Natural killer cell (primary cell): ENCODE measurements at places on chromosomes 7 and 10. TPM values are rescaled to one million over a fixed set of nuclear protein-coding genes. Genes with fewer than 3 reads are reported as not detected.

The EN2 gene
- not detected for total RNA-seq

The CALN1 gene
- 0.18 TPM for total RNA-seq

The CALCR gene
- total RNA-seq, result not detected

The ITPRID1 gene
- not detected for total RNA-seq

The RAB19 gene
- total RNA-seq, result 3.3 TPM

The LRGUK gene
- 0.90 TPM for total RNA-seq

The GPC2 gene
- total RNA-seq, result 2.4 TPM

The TAS2R38 gene
- not detected for total RNA-seq

The ZNF25 gene
- 11.1 TPM for total RNA-seq

The TFR2 gene
- 12.0 TPM for total RNA-seq

The PLCE1 gene
- not detected for total RNA-seq

The LDB3 gene
- total RNA-seq, result 0.12 TPM

The ASB15 gene
- not detected for total RNA-seq

The MSMB gene
- total RNA-seq, result not detected

The UCN3 gene
- not detected for total RNA-seq

The PRRT4 gene
- total RNA-seq, result not detected

The NRP1 gene
- not detected for total RNA-seq

The NUTM2D gene
- 5.2 TPM for total RNA-seq

The VAX1 gene
- not detected for total RNA-seq

The C10orf105 gene
- 0.14 TPM for total RNA-seq

The NEUROD6 gene
- not detected for total RNA-seq

The MMD2 gene
- total RNA-seq, result not detected

The PRPF18 gene
- 39.3 TPM for total RNA-seq

The LBX1 gene
- total RNA-seq, result not detected

The PNLIP gene
- not detected for total RNA-seq

The KCND2 gene
- not detected for total RNA-seq

The PNLIPRP2 gene
- not detected for total RNA-seq

The SEMA3E gene
- total RNA-seq, result not detected

The GIMAP2 gene
- 77.5 TPM for total RNA-seq

The TMEM270 gene
- total RNA-seq, result not detected

The LIPM gene
- total RNA-seq, result not detected

The CREB5 gene
- total RNA-seq, result 0.52 TPM

The KEL gene
- 0.09 TPM for total RNA-seq

The SLK gene
- total RNA-seq, result 40.3 TPM

The SPDYE3 gene
- not detected for total RNA-seq

The MRC1 gene
- 0.05 TPM for total RNA-seq

The BRAF gene
- total RNA-seq, result 64.1 TPM

The LRRD1 gene
- total RNA-seq, result not detected

The SHLD2 gene
- total RNA-seq, result 34.1 TPM

The SUMF2 gene
- total RNA-seq, result 147 TPM

The TMEM140 gene
- total RNA-seq, result 76.9 TPM

The ACTA2 gene
- 13.1 TPM for total RNA-seq

The STYXL1 gene
- total RNA-seq, result 18.8 TPM

The GIMAP1 gene
- 11.1 TPM for total RNA-seq

The SLC18A3 gene
- total RNA-seq, result not detected

The RUFY2 gene
- total RNA-seq, result 24.7 TPM

The CHST3 gene
- total RNA-seq, result not detected

The ANXA8L1 gene
- total RNA-seq, result not detected

The CSGALNACT2 gene
- total RNA-seq, result 52.8 TPM

The CELF2 gene
- 282 TPM for total RNA-seq

The ANLN gene
- total RNA-seq, result 2.0 TPM

The SUN3 gene
- total RNA-seq, result not detected

The GRID2IP gene
- total RNA-seq, result 0.40 TPM

The CYP2C19 gene
- not detected for total RNA-seq

The CRHR2 gene
- not detected for total RNA-seq

The ACTL6B gene
- total RNA-seq, result not detected

The DPP6 gene
- total RNA-seq, result not detected

The MOGAT3 gene
- not detected for total RNA-seq

The NPVF gene
- total RNA-seq, result not detected

The AKR1C1 gene
- 0.93 TPM for total RNA-seq
